ENCODE measurements at places on chromosomes 7 and 10.

- DNase-seq, result no peak
Observed at GRCh38 chr10:1059902-1060301, 3.7 kb downstream of the WDR37 start.

DNA sequence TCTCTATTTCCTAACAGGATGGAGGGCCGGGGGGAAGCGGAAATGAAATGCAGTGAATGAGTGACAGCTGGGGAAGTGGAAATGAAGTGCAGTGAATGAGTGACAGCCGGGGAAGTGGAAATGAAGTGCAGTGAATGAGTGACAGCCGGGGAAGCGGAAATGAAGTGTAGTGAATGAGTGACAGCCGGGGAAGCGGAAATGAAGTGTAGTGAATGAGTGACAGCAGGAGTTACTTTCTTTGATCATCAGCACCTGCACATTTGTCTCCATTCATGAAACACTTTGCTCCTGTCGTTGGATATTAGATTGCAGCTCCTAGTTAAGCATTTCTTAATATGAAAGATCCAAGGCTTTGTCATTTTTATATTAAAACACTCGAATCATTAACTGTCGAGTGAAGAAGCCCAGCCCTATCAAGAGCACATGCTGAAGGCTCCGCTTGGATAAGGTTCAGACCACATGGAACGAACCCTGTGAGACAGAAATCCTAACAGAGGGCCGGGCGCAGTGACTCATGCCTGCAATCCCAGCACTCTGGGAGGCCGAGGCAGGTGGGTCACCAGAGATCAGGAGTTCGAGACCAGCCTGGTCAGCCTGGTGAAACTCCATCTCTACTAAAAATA lies 406.0 kb upstream of the ADARB2 start:
- no peak for DNase-seq

DNA sequence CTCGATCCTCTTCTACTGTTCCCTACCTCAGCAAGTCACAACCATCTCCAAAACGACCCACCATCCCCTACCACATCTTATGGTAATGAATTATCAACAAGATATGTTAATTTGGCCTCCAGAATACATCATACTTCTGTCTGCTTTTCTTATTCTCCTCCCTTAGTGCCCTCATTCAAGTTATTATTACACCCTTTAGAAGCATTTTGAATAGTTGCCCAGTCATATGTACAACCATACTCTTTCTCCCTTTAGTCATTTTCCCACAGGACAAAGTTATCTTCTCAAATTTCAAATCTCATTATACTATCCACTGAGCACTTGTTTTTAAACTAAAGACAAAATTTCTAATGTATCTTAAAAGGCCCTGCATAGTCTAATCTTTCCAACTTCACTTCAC lies 71.0 kb downstream of the GNAT3 start:
- no peak for DNase-seq

DNA sequence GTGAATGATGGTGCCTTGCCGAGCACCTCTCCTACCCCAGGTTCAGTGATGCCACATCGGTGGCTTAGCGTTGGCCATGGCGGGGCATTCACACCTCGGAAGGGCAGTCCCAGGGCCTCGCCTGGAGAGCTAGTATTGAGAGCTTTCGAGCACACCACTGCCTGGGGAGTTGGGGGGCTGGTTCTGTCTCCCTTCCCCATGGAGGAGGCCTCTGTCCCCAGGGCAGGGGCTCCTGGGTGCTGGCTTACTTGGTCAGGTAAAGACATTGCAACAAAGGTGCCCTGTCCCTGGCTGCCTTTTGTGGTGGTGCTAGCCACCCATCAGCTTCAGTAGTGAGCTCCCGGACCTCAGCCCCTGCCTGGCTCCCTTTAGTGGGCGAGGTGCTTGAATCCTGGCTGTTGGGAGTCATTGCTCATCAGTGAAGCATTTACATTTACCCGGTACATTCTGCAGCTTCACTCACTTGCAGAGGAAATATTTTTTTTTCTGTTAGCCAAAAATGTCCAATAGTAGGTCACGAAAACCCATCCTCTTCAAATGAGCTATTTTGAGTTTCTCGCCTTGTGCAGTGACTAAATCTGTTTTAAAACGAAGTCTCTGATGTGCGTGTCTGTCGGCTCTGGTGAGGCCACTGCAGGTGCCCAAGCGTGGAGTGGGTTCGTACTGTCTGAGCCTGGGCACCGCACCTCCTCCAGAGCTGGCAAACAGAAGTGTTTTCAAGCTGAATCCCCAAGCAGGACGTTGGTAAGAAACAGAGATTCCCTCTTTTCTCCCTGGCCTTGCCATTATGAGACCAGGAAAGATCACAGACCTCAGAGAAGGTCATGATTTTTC lies 95.5 kb downstream of the INPP5A start:
- DNase-seq, result no peak

DNA sequence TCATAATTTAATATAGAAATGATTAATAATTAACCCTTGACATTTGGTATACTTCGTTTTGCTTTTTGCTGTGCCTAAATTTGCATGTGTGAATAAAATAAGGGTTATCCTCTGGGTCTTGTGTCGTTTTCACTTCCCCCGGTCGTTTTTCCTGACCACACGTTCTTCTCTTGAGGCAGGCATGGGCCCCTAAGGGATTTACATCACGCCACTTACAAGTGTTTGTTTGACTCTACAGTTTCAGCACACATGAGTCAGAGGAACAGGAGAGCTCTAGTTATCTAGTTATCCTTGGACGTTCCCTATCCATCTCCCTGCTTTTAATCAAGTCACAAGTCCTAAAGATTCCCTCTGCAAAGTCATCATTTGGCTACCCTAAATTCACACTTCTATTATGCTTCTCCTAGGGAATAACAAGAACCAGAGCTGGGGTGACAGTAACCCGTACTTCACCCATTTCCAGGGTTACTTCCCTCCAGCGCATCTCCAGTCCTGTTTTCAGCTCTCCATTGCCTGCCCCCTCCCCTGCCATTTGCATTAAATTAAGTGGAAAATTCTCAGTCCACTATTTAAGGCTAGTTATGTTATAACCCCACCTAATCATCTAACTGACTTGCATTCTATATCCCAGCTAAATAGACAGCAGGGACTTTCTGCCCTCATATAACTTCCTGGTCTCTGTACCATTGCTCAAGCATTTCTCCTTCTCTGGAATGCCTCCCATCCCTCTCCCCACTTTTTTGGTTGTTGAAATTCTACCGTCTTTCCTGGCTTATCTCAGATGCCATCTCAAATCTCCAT lies 206.9 kb downstream of the PTEN start:
- DNase-seq, result no peak

DNA sequence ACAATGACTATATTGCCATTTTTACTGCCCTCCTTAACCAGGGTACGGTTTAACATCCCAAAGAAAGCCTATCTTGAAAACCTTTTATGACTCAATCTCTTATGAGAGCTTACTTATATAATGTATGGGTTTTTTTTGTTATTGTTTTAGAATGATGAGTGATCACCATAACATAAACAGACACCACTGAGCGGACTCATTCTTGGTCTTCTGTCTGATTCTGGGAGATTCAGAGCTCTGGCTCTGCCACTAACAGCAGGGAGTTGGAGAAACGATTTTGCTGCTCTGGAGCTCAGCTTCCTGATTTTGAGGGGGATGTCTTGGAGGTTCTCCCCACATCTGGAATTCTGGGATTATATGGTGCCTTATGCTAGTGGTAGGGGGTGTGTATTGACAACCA lies 244.1 kb downstream of the FRMD4A start:
- no peak for DNase-seq

GRCh38 chr7:24820730-24821044 lies 63.4 kb upstream of the GSDME start:
- DNase-seq, result no peak

GRCh38 chr7:36638140-36638539 lies 86.2 kb downstream of the AOAH start:
- DNase-seq, result no peak

DNA sequence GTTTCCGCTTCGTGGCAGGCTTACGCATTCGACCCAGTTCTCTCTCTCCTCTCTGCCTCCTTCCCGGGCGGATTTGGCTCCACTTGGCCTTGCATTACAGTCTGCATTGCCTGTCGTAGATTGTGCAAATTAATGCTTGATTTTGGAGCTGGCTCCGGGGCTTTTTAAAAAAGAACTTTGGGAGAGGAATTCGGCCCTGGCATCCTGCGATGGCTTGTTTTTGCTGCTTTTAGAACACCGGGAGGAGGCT lies 767 bp downstream of the EIF4EBP2 start:
- no peak for DNase-seq

DNA sequence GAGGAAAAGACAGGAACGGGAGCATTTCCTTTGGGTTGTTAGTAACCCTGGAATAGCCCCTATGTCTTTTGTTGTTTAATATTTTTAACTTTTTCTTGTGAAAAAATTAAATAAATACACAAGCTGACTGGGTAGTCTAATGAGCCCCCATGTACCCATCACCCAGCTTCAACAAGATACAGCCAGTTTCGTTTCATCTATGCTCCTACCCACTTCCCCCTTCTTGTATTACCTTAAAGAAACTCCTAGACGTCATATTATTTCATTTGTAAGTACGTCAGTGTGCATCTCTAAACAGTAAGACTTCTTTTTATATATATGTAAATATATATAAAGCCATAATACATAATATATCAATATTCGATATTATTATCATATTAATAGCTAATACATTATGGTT lies 42.8 kb upstream of the NUB1 start:
- no peak for DNase-seq

DNA sequence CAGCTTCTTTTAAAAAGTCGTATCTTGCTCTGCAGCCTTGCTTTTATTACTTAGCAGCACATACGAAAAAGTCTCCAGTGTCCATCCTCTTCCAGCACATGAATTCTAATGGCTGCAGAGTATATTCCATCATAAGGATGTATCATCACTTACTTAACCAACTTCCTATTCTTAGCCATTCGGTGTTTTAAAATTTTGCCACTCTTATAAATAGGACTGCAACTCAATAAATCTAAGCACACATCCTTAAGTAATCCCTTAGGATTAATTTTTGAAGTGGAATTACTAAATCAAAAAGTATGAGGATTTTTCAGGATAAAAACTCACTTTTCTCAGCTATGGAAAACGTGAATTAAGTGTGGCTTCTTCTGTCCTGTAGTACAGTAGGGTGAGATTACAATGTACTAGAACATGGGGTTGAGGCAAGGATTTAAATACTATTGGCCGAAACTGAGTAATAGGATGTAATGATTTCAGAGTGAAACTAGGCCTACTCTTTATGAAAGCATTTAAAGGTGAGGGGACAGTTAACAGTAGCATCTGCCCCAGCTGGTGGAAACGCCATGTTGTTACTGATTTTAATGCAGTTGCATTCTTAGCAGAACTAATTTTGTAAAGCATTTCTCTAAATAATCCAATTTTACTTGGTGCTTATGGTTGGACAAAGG lies 1035.5 kb downstream of the LRMDA start:
- DNase-seq, result no peak

GRCh38 chr7:2701832-2702593 lies 14.0 kb downstream of the AMZ1 start:
- no peak for DNase-seq

DNA sequence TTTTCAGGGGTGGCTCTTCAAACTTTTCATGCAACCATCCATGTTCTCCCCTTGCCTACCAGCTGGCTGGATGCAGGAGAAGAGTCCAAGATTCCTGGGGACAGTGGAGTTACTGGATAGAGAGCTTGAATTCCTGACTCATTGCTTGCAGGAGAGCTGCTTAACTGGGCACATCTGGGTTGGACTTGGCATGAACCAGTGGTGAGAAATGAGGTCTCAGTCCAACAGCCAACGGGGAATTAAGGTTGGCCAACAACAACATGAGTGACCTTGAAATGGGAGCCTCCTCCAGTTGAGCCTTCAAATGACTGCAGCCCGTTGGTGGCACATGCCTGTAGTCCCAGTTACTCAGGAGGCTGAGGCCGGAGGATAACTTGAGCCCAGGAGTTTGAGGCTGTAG lies 58.1 kb upstream of the OPN4 start:
- DNase-seq, result no peak

- DNase-seq, result no peak
Observed at GRCh38 chr10:103013416-103013815, 95.3 kb downstream of the CNNM2 start.

DNA sequence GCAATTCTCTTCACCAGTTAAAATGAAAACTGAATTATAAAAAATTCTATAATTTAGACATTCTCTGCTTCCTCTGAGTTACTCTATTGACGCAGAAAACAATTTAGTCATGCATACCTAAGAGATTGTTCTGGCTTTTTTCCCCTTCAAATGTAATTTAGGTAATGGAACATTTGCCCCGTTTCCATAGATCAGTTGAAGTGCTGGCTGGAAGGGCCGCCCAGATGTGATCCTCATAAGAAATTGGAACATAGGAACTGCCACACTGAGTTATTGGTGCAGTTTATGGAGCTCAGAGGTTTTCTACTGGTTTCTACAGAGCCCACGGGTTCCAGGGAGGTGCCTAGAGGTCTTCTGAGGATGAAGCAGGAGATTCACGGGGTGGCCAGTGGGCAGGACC lies 581.7 kb downstream of the SDK1 start:
- no peak for DNase-seq

DNA sequence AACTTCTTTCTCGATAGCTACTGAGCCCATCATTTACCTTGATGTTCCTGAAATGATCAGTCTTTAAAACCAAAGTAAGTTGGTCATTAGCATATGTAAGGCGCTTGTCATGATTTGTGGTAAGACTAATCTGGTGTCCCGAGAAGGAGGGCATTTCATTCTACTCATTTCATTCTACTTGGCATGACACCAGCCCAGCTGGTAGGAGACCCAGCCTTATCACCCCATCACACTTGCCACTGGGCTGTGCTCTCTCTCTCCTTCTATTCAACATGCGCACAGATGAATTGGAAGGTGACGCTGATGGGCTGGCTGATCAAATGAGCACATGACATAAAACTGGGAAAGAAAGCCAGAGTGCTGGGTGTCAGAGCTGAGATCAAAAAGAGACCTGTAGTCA lies 65.7 kb downstream of the CRTAC1 start:
- no peak for DNase-seq

DNA sequence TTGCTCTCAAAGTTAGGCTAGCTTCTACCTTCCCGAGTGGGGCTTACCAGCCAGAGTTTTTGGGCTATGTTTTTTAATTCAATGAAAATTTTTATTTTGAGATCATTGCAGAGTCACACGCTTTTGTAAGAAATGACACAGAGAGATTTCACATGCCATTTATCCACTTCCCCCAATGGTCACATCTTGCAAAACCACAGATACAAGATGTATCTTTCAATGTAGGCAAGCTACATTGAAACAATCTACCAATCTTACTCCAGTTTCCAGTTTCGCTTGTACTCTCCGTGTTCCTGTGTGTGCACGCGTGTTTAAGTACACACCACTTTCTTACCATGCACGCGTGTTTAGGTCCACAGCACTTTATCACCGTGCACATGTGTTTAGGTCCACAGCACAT lies 89.4 kb upstream of the LEP start:
- DNase-seq, result no peak

- DNase-seq, result no peak
Observed at GRCh38 chr10:125024497-125025234, 82.7 kb downstream of the ZRANB1 start.

DNA sequence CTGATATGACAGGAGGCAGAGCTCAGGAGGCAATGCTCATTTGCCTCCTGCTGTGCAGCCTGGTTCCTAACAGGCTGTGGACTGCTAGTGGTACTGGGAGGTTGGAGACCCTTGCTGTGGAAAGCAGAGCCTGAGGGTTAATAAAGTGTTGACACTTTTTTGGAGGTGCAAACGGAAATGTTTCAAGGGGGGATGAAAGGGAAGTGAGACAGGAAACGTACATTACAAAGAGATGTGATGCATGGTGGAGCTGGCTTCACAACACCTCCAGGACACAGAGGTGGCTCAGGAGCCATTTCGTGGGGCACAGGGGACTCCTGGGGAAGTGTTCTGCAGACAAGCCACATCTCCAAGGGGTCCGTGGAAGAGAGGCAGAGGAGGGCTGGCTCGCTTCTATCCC lies 137.6 kb upstream of the SVIL start:
- no peak for DNase-seq

- no peak for DNase-seq
Observed at GRCh38 chr10:28180654-28181053, 122.2 kb downstream of the MPP7 start.
